Placental pericyte (primary cell): ENCODE measurements at places on chromosomes 12 and 14. TPM values are rescaled to one million over a fixed set of nuclear protein-coding genes. Genes with fewer than 3 reads are reported as not detected.

SSPN gene
- 2.2 and 8.4 TPM in 2 replicates for total RNA-seq

MPHOSPH9 gene
- total RNA-seq: 28.7 and 52.7 TPM in 2 replicates

RAB5B gene
- total RNA-seq: 77.3 and 104 TPM in 2 replicates

FZD10 gene
- total RNA-seq: not detected in 2 replicates

GALNT16 gene
- 1.3 and 1.9 TPM in 2 replicates for total RNA-seq

NKX2-8 gene
- total RNA-seq: not detected in 2 replicates

PSME2 gene
- total RNA-seq: 71.8 and 89.9 TPM in 2 replicates

PLEK2 gene
- 12.0 and 44.7 TPM in 2 replicates for total RNA-seq

CFAP54 gene
- total RNA-seq: 2.2 and 4.6 TPM in 2 replicates

LRTM2 gene
- total RNA-seq: not detected in 2 replicates

SLC2A14 gene
- not detected in 2 replicates for total RNA-seq

DHRS4L2 gene
- total RNA-seq: 3.3 and 9.6 TPM in 2 replicates

PCED1B gene
- 1.5 and 2.1 TPM in 2 replicates for total RNA-seq

RARG gene
- 18.2 and 23.9 TPM in 2 replicates for total RNA-seq

STXBP6 gene
- total RNA-seq: 2.8 and 5.6 TPM in 2 replicates

SLC7A7 gene
- total RNA-seq: 7.4 and 26.5 TPM in 2 replicates

TOMM20L gene
- not detected in 2 replicates for total RNA-seq
